ENCODE measurements at places on chromosomes 5 and 9.

DNA sequence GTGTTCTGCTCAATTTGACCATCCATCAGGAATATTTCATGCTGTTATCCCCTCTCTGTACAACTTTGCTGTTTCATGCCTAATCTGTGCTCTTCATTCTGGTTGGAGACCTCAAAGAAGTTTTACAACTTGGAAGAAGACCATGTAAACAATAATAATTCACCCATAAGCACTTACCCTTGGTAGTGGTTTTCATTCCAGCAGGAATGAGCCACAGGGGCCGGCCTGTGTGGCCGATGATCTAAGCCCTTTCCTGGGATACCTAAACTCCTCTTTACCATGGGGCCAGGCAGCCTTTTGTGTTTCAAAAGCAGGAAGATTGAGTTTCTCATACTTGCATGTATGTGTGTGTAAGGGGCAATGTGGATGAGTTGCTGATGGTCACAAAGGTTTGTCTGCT lies 165.0 kb downstream of the FGF1 start:
- no peak for DNase-seq

- no peak for DNase-seq
These were observed 59.3 kb downstream of the SVEP1 start for GRCh38 chr9:110520120-110520701.

DNA sequence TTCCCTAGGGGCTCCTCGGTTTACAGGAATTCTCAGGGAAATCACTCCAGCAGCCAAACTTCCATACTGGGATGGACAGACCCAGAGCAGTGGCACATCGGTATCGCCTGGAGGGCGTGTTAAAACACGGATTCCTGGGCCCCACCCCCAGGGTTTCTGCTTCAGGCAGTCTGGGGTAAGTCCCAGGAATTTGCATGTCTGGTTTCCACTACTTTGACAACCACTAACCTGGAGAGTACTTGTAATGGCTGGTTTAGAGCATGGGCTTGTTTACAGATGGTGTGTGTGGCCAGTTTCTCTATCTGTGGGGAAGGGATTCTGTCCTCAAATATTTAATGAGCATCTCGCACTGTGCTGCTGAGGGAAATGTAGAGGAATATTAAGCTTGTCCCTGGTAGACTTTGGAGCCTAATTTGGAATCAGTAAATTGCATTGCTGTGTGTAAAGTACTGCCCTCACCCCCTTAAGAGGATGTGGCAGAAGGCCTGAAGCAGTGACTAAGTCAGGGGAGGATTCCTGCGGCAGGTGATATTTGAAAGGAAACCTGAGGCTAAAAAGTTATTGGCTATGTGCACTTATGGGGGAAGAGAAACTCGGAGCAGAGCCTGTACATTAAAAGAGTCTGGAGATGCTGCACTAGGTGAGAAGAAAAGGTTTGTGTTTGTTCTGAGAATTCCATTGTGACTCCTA lies 18.6 kb upstream of the TJP2 start:
- DNase-seq = no peak

DNA sequence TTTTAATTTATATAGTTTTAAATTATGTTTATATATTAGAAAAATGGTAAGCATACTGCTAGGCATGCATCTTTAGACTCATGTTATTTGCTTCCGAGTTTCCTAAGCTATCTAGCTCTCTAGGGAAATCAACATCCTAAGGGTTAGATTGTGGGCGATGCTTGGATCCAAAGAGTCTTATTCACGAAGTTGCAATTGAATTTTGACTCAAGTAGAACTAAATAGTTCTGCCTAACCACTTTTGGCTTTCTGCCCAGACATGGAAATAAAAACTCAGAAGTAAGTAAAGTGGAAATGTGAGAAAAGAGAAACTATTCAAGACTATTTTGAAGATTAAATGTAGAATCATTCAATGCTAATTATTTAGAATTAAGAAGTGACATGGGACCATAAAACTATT lies 440.4 kb downstream of the CDH18 start:
- no peak for DNase-seq

- DNase-seq = no peak
These were observed 42.5 kb downstream of the FRMPD1 start for GRCh38 chr9:37693260-37693659.

- peak; percentile 28 for DNase-seq
These were observed 72.3 kb downstream of the ICE1 start for GRCh38 chr5:5494489-5495402.

DNA sequence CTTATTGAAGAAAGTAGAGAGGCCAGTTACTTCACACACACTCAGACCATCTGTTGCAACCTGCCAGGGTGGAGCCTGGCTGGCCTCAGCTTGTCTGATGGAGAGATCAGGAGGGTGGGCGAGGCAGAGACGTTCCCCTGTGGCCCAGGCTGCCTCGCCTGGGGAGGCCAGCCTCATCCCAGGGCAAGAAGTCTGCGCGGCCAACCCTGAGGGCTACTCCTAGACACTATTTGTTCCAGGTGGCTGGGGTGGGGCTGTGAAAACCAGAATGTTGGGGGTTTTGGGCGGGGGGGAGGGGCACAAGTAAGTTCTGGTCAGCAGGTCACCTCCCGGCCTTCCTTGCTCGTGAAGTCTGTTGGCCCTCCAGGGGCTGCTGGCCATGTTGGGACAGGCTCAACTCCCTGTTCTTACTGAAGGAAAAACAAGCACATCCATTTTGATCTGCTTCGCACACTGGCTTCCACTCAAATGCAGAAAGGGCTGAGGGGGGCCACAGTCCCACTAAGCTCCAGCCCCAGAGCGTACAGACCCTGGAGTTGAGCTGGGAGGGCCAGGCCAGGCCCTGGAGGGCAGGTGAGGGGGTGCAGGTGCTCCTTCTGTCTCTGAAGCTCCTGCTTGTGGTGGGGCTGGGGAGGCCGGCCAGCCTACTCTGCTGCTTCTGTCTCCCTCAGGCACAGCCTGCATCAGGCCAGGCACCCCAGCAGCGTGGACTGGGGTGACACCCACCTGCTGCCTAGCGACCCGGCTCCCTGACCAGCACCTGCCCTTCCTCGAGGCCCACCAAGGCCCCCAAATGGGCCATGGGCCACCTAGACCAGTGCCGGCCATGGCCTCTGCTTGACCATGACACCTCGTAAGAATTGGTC lies 46.6 kb downstream of the SECISBP2 start:
- no peak for DNase-seq

- DNase-seq = no peak
These were observed 443.0 kb downstream of the PLK2 start for GRCh38 chr5:58016877-58017276.

DNA sequence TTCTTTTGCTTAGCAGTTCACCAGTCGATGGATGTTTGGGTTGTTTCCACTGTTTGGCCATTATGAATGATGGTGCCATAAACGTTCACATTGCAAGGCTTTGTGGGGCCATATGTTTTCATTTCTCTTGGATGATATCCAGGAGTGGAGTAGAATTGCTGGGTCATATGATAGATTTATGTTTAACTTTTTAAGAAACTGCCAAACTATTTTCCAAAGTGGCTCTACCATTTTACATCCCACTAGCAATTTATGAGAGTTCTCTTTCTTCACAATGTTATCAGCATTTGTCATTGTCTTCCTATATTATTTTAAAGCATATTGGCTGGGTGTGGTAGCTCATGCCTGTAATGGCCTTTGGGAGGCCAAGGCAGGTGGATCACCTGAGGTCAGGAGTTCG lies 5.2 kb downstream of the GPR107 start:
- DNase-seq = no peak

DNA sequence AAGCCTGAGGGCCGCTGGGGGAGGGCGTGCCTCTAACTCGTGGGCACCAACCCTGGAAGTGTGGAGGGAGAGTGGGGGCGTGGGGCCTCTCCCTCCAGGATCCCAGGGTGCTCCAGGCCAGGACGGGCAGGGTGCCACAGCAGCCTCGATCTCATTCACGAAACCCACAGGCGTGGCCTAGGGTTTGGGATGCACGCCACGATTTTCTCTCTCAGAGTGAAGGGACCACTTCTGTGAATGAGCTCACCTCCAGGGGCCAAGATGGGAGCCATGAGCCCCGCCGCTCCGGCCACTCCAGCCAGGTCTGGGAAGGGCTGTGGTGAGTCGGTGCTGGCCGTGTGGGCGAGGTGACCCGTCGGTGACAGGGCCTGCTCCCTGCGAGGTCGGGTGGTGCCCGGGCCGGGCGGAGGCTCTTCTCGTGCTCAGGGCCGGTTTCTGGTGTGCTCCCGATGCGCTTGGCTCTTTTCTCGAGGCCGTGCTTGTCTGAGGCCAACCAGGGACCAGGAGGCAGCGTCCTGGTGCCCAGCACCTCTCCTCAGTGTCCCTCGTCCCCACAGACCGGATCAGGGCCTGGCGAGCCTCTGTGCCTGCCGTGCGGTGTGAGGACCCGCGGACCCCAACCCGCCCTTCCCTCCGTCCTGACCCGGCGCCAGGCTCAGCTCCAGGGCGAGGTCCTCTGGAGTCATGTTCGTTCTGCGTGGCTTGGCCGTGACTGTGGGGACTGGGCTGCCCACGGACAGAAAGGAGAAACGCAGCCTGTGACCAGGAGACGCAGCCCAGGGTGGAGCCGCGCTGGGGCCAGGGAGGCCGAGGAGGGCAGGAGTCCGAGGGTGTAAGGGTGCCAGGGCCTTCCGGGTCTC lies 31.0 kb downstream of the TPPP start:
- no peak for DNase-seq

GRCh38 chr5:14486486-14486885 lies 95.1 kb upstream of the OTULINL start:
- no peak for DNase-seq

GRCh38 chr5:87190687-87191086 lies 77.0 kb upstream of the RASA1 start:
- no peak for DNase-seq

GRCh38 chr5:151739395-151739794 lies 19.0 kb downstream of the ATOX1 start:
- DNase-seq = no peak

DNA sequence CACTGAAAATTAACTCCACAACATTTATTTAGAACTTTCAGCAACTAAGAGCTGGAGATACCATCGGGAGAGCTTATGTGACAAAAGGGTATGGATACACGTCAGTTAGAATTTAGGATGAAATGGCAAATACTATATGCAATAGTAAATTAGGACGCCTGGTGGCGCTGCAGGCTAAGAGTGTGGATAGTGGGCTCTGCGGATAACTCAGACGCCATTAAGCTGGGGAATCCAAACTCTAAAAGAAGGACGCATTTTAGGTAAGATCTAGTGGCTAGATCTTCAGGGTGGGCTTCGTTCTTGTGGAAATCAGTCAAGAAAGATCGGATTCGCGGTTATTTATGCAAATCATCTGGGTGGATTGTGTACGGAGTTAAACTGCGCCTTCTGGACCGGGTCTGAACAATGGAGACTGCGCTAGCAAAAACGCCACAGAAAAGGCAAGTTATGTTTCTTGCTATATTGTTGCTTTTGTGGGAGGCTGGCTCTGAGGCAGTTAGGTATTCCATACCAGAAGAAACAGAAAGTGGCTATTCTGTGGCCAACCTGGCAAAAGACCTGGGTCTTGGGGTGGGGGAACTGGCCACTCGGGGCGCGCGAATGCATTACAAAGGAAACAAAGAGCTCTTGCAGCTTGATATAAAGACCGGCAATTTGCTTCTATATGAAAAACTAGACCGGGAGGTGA lies at the start of gene PCDHB5:
Gene PCDHB5 (plus strand): TSS at position 177 of the 688 bp plus-strand sequence. CDS start 229 bp downstream, at position 406.
- DNase-seq = no peak

DNA sequence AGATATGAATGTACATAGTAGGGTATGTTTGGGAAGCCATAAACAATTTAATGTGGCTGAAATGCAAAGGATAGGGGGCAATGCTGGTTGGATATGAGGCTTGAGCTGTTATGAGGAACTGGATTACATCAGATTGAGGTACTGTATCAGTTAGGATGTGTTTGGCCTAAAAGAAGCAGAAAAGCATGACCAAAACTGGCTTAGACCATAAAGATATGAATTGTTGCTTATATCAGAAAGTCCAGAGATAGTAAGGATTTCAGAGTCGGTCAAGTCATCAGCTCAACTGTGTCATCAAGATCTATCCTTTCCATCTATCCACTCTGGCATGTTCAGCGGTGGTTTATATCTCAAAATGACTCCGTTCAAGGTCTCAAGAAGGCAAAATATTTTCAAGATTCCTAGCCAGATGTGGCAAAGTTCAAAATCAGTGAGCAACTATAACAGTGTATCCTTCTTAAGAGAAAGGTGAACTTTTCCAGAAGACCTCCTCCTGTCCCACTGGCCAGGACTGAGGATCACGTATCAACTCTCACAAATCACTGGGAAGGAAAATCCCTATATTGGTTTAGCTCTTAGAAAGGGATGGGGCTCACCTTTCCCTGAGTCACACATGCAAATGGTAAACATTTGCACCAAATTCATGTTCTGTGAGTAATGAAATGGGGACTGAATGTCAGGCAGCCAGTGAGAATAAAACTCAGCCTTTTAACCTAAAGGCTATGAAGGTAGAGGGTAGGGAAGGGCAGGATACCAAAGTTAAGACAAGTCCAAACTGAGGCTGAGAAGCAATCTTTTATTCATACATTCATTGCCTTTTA lies 257.8 kb downstream of the TRIM32 start:
- no peak for DNase-seq

GRCh38 chr5:168282120-168282519 lies 9.3 kb upstream of the WWC1 start:
- no peak for DNase-seq

DNA sequence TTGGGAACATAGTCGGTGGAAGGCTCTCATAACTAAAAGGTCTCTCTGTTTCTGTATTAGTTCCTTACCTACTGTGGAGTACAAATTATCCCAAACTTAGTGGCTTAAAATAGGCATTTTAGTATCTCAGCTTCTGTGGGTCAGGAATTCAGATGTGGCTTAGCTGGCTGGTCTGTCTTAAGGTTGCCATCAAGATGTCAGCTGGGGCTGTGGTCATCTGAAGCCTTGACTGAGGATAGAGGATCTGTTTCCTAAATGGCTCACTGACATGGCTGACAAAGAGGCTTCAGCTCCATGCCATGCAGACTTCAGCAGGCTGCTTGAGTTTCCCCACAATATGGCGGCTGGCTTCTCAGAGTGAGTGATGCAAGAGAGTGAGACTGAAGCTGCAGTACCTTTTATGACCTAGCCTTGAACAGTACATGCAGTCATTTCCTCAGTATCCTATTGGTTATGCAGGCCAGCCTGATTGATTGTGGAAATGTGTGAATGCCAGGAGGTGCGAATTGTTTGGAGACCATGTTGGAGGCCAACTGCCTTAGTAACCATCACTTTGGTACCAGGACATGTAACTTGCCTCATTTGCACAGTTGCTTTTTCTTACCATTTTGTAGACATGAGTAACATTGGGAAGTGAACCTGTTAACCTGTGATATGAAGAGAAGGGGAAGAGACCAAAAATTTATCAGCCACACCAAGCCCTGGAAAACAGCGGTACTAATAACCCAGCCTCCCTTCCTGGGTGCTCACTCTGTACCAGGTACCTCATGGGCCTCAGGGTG lies 152.8 kb upstream of the IER5L start:
- no peak for DNase-seq

DNA sequence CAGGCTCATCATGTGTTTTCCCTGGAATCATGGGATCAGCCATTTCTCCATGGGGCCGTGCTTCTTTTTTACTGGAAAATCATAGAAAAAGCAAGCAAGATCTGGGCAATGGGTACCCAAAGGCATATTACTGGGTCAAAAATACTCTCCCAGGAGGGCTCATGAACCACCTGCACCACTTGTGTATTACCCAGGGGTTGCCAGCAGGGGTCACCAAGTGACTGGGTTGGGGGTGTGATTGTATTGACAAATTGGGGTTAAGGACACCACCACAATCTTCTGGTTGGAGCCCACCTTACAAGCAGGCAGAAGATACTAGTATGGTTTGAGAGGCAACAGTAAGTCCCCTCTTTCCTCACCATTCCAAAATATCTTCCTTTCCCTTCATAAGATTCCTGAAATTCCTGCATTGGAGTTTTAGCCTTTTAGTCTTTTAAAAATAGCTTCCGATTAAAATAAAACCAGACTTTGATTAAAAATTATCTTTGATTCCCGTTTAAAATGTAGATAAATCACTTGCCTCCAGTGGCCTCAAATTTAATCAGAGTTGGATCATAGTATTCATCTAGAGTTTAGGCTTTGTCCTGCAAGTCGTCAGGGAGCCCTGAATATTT lies 603.3 kb downstream of the KIF4B start:
- no peak for DNase-seq

Data from NCI-H187 treated with DMSO at 0.1 percent for 48 hours (cell line).